Stimulated activated effector memory CD8-positive, alpha-beta T cell treated with anti-CD3 and anti-CD28 coated beads, Interleukin-12 subunit alpha, Interleukin-12 subunit beta, amount 100 ng/mL, for 72 hours (primary cell): ENCODE measurements at places on chromosomes 12 and 14.

DNA sequence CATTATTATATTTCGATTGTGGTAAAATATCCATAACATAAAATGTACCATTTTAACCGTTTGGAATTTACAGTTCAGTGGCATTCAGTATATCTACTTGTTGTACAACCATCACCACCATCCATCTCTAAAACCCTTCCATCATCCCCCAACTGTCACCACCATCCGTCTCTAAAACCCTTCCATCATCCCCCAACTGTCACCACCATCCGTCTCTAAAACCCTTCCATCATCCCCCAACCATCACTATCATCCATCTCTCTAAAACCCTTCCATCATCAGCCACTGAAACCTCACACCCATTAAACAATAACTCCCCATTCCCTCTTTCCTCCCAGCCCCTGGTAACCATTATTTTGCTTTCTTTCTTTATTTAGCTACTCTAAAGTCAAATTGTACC is 144.2 kb upstream of the EEA1 start:
- no peak for DNase-seq

DNA sequence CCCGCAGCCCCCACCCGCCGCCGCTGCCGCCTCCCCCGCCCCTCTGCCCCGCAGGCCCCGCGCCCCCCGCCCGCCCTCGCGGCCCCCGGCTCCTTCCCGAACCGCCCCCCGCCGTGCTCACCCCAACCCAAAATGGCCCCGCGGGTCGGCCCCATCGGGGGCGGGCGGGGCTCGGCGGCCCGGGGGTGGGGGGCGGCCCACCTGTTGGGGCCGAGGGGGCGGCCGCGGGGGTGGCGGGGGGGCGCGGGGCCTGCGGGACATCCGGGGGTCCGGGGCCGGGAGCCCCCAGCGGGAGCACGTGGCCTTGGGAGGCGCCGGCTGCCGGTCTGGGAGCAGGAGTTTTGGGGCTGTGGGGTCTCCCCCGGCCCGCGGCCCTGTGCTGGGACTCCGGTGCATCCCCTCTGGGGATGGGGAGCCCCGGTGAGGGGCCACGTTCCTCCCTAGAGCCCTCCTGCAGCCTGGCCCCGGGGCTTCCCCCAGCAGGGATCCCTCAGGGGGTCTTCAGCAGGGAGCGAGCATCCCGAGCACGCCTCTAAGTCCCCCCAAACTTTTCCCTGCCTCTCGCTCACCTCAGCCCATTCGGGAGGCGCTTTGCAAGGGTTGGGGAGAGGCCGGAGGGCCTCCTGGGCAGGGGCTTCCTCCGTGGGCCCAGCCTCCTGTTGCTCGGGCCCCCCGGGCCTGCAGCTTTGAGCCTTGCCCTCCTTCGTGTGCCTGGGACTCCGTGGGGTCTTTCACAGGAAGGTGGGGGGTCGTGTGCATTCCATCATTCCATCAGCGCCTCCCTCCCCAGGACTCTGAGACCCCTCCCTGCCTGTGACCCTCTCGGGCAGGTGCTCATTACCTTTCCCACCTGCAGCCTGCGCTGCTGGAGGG is 710 bp downstream of the MTA1 start:
- no peak for DNase-seq

DNA sequence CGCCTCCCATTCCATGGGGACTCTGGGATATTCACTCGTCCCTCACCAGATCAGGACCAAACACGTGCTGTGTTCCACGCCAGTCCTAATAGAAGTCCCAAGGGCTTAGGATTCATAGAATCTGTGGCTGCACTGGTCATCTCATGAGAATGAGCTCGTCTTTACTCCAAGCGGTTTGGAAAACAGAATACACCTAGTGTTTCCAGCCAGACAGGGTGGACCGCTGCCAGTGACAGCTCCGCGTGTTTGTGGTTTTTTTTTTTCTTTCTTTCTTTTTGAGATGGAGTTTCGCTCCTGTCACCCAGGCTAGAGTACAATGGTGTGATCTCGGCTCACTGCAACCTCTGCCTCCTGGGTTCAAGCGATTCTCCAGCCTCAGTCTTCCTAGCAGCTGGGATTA is 75.1 kb downstream of the GLT1D1 start:
- no peak for DNase-seq

GRCh38 chr12:66910366-66910974 is 231.6 kb upstream of the GRIP1 start:
- DNase-seq: no peak

- no peak for DNase-seq
Observed at GRCh38 chr12:79016181-79016580, 151.6 kb downstream of the SYT1 start.

DNA sequence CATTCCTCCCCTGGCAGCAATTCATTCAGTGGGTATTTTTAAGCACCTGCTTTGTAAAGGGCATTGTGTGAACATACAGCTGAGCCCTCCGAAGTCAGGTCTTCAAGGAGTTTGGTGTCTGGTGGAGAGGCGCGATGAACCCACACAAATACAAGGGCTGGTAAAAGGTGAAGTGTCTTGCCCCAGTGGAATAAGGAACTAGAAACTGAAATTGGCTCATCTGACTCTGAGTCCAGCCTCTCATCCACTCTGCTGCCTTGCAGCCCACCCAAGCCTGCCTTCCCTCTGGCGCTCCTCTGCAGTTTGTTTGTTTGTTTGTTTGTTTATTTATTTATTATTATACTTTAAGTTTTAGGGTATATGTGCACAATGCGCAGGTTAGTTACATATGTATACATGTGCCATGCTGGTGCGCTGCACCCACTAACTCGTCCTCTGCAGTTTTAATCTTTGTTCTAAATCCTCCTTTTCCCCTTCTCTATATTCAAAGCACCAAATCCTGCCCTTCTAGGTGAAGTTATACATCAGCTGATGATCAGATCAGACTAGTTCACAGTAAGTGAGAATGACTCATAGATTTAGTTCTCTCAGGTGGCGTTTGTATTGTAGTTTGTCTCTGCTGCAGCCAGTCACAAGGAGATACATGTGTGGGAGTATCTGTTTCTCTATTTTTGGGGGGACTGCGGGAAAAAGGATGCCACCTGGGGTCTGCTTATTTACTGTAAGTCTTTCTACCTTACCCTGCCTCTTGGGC is 394.5 kb downstream of the APAF1 start:
- DNase-seq: no peak

DNA sequence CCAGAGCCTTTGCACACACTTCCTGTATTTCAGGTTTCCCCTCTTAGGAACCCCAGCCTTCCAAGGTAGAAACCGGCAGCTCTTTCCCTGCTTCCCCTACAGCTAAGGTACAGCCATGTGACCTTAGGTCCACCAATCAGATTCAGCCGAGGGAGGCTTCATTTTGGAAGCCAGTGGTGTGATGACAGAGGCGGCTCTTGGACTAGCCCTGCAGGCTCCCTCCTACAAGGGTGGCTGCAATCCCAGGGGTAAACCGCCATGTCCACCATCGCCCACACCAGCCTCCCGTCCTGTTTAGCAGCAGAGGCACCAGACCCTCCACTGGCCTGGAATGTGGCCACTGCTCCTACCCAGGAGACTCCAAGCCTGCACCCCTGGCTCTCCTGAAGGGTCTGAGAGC is 65.6 kb downstream of the SERPINA3 start:
- DNase-seq: no peak

GRCh38 chr14:44463356-44464004 is 43.6 kb downstream of the FSCB start:
- DNase-seq: no peak

- DNase-seq: no peak
Observed at GRCh38 chr12:1591034-1591433, 3.3 kb downstream of the FBXL14 start.

DNA sequence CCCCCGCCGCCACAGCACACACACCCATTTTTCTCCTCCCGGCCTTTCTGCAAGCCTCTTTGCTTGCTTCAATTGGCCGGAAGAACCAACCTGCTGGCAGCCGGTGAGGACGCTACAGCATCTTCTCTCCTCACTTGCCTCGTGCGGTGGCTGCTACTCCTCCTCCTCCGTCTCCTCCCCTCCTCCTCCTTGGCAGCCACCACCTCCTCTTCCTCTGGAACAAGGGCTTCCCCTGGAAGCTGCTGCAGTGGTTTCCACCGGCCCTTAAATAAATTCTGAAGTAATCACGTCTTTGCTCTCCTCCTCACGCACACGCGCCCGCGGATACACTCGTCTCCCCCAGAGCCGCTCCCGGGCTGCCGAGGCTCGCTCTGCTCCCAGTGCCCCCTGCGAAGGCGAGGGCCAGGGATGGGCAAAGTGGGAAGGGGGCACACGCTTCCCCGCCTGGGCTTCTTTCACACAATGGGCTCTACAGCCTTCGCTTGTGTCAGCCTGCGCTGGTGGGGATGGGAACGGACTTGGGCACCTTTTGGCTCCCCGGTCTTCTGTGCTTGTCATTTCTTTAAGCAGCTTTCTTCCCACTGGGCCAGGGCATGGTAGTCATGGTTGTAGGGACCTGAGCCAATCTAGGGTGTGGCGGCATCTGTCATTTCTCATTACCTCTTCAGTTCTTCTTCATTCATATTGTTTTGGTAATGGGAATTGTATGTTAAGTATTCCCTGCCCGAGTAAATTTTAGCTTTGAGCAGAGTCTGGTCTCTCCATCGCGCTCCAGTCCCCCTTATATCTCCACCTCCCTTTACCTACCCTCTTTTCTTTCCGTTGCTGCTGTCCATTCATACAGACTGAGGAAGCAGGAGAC is at the start of gene PPFIA2:
PPFIA2 (minus strand) TSS at position 161 of the 862 bp plus-strand sequence.
- no peak for DNase-seq

GRCh38 chr14:90455100-90455571 is 58.3 kb downstream of the CALM1 start:
- no peak for DNase-seq

DNA sequence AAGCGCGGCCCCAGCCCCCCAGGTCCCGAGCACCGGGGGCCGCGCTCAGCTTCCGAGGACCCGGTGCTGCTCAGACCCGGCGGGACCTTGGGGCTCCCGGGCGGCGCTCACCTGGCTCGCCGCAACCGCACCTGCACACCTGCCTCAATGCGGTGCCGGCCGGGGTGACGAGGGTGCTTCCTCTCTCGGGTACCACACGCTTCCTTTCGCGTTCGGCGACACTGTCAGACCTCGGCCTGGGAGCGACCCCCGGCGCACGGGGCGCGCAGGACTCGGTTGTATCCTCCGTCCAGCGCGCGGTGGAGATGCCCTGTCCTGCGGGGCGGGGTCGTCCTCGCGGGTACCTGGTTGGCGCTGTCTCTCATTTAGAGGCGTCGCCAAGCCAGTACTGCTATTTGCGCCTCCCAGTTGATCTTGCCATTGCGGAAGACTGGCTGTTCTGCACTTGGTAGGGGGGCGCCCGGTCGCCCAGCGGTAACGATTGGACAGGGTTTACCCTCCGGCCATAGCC is 718 bp downstream of the PACS2 start:
- DNase-seq: no peak

DNA sequence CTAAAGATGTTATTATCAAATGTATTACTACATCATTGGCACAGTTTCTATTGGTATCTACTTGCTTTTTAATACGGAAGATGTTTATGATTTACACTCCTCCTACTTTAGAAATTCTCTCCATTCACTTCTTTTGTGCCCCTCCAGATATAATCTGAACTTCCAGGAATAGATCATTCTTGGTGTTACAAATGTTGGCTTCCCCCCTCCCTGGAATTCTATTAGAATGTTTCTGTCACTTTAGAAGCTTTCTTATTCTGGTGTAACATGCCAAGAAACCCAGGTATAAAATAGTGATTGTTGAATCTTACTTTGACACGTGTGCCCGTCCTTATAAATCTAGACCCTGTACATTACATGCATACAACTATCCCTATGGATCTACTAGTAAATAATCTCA is 1.2 kb upstream of the WDR20 start:
- DNase-seq: no peak

- no peak for DNase-seq
Observed at GRCh38 chr12:68521321-68521839, 89.3 kb upstream of the RAP1B start.

DNA sequence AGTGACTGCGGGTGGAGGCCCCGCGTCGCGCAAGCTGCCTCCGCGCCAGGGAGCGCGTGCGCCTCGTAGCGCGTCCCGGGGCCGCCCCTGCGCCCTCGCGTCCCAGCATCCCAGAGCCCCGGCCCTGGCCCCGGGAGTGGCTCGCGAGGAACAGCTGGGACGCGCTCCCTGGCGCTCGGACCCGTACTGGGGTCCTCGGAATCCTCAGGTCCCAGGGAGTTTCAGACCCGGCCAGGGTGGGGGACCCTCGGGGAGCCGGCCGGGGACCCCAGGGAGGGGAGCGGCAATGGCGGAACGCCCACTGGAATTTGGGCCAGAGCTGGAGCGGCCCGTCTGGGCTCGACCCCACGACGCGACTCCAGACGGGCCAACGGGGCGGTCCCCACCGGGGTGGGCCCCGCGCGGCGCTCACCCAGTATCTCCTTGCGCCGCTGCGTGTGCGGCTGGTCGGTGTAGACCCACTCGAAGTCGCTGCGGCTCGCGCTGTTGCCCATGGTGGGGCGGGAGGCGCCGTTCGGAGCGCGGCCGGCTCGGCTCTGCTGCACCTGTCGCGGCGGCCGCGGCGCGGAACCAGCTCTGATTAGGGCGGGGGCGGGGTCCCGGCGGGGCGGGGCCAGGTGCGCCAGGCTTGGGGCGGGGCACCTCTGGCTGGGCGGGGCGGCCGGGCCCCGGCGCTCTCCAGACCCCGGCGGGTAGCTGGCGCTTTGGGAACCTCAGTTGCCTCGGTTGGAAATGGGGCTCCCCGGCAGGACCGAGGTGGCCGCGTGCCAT is at the start of gene DEGS2:
DEGS2 (minus strand) TSS at position 552 of the 771 bp plus-strand sequence; CDS start at position 494, 58 bp downstream.
- no peak for DNase-seq

GRCh38 chr12:79673354-79673753 is 17.4 kb downstream of the PAWR start:
- no peak for DNase-seq

- no peak for DNase-seq
Observed at GRCh38 chr12:32448586-32448985, 49.2 kb downstream of the FGD4 start.

- no peak for DNase-seq
Observed at GRCh38 chr12:50211392-50212070, 44.4 kb upstream of the CERS5 start.

GRCh38 chr14:101460986-101461750 is 100.1 kb upstream of the DIO3 start:
- DNase-seq: no peak

GRCh38 chr12:80712866-80713265 is 3.8 kb upstream of the MYF5 start:
- DNase-seq: no peak

- DNase-seq: no peak
Observed at GRCh38 chr12:49548822-49549648, 10.2 kb downstream of the KCNH3 start.

DNA sequence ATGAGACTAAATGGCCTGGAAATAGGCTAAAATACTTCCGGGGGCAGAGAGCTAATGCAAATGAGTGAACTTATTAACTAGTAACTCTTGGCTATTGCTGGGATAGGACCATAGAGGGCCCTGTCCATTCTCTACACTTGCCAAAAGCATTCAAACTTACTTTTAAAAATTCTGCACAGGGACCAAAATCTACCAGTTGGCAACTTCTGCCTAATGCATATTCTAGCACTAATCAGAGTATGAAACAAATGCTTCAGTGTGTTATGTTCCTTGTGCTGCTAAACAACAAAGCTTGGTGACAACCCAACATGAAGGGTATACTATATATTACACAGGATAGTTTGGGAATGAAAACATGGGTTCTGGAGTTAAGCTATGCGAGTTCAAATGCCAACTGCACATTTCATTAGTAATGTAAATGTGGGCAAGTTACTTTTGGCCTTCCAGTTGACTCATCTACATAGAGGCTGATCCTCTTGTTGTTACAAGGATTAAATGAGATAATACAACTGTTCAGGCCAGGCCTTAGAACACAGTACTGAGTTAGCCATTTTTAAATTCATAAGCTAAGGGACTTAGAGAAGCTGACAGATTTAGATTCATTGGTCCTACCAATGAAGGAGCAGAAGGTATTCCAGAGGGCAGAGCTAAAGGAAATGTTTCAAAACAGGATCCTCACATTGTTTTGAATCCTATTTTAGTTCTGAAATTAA is 32.4 kb downstream of the HIGD1C start:
- DNase-seq: no peak
